Stimulated activated CD4-positive, alpha-beta T cell treated with anti-CD3 and anti-CD28 coated beads, Interleukin-15, amount 100 ng/mL, for 1 hour (primary cell): ENCODE measurements at places on chromosomes 12 and 14.

GRCh38 chr12:128326406-128326805, 59.4 kb downstream of the TMEM132C start:
- DNase-seq = no peak

- DNase-seq = no peak
These were observed 262.5 kb downstream of the GXYLT1 start for GRCh38 chr12:41881891-41882805.

DNA sequence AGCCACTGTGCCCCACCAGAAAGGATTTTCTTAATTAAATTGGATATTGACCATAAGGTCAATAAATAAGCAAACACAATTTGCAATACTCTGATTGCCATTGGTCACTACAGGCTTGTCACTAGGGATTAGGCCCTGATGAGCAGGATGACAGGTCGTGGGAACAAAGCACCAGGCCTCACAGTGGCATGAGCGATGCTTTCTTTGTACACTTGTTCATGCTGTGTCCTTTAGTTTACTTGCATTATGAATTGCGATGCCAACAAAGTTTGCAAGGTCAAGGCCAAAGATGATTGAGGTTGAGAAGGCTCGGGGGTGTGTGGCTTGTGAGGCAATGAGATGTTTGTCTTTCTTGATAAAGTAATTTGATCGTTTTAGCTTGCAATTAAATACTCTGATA, 136.0 kb downstream of the TTC8 start:
- DNase-seq = no peak

DNA sequence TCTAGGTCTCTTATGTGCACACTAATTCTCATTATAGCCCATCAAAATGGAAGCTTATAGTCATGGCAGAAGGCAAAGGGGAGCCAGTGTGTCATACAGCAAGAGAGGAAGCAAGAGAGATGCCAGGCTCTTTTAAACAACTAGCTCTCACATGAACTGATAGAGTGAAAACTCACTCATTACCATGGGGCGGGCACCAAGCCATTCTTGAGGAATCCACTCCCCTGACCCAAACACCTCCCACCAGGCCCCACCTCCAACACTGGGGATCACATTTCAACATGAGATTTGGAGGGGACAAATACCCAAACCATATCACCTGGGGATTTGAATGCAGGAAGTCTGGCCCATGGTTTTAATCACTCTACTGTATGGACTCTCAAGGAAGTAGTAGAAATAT, 36.9 kb upstream of the CRACR2A start:
- DNase-seq = no peak

DNA sequence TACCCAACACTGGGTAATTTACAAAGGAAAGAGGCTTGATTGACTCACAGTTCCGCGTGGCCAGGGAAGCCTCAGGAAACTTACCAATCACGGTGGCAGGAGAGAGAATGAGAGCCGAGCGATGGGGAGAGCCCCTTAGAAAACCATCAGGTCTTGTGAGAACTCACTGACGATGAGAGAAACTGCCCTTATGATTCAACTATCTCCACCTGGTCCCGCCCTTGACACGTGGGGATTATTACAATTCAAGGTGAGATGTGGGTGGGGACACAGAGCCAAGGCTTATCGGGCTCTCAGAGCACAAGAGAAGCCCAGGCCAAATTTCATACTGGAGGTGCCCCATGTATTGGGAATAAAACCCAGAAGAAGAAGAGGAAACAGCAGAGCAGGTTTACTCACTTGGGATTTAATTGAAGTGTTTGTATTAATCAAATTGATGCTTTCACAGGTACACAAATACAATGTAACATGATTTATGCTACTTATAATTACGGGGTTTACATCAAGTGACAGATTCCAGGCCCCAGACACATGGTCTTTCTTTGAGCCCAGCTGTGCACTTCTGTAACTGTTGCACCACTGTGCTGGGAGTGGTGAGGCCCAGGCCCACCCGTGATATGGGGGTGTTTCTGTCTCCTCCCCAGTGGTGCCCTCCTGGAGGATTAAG, 8.2 kb upstream of the CCDC85C start:
- no peak for DNase-seq

DNA sequence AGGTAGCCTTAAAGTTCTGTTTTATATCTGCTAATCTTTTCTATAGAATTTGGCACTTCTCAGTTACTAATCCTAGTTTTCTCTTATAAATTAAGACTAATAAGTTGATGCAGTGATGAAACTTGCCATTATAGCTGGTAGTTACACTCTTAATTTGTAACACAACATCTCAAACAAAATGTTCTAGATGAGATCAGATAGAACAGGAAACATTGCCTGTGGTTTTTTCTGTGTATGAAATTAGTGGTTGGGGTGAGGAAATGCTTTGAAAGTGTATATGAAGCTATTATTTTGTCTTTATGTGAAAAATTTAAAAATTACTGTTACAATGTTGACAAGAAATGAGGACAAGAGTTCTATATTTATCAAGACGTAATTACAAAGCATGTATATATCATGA, 91.9 kb downstream of the PCNX1 start:
- no peak for DNase-seq

DNA sequence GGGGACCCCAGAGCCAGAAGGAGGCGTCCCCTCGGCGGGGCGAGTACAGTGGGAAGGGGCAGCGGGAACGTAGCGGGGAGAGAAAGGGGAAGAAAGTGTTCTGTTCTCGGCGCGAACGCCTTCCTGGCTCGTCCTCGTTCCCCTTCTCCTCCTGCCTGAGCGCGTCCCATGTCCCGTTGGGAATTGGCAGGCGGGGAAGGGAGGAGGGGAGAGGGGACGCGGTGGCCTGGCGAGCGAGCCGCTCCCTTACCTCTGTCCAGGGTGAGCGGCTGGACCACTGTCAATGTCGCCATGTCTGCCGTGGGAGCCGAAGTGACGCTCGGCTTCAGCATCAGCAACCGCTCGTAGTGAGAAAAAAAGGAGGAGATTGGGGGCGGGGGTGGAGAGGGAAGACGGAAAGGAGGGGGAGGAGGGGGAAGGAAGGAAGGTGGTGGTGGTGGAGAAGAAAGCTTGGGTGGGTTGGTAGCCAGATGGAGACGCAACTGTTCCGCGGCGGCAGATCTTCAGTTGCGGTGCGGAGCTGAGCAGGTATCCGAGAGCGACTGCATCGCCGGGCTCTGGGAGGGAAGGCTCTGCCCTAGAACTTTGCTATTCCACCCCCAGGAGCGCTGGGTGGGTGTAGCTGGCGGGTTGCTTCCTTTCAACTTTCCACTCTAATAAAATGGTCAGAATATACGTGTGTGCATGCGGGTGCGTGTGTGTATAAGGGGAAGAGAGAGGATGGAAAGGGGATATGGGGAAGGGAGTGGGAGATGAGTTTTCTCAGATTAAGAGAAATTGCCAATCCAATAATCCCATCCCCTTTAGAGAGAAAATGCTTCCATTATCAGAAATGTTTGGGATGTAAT, at the start of gene LIN7A:
Gene LIN7A (minus strand): TSS at position 544 of the 848 bp plus-strand sequence. CDS start 212 bp downstream, at position 332.
- DNase-seq = no peak

GRCh38 chr12:79441534-79441933, 249.2 kb downstream of the PAWR start:
- no peak for DNase-seq

- no peak for DNase-seq
These were observed 890 bp downstream of the SPTLC2 start for GRCh38 chr14:77615361-77616132.

- peak; percentile 94 for DNase-seq
These were observed at the start of gene CCT2 for GRCh38 chr12:69585189-69586062. Gene CCT2 (plus strand): TSS chr12:69585459. CDS start chr12:69585522, 63 bp downstream.

- DNase-seq = no peak
These were observed 67.7 kb downstream of the EPS8 start for GRCh38 chr12:15721316-15722115.

DNA sequence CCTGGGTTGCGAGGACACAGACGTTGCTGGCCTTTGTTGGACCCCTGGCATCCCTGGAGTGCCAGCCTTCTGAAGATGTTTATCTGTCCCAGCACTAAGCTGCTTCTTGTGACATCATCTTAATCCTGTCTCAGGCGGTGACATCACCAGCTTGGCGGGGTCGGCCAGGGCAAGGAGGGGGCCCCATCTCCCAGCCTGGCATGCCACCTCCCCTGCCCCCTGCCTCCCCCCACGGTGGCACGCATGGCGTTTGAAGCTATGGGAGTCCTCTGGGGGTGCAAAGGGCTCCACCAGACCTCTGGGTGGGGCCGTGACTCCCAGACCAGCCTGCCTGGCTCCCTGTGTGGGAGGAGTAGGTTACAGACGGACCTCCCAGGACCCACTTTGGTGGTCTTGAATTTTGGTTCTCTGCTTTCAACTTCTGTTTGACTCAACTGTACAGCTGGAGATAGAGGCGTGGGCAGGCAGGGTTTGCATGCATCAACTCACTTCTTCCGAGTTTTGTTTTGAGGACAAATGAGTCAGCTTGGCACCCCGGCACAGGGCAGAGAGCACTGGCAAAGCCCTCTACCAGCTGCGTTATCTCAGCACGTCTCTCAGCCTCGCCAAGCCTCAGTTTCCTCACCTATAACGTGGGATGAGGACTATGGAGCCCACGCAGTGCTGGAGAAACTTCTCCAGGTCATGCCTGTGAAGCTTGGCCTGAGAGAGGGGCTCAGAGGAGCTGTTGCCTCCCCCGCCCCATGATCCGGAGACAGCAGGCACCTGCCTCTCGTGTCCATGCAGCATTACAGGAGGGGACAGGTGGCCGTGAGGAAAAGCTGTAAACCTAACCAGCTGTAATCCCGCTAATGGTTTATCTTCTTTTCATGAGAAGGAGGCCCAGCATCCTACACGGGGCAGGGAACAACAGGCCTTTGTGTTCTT, 38.8 kb upstream of the EML1 start:
- DNase-seq = no peak

- no peak for DNase-seq
These were observed 32.4 kb upstream of the BEGAIN start for GRCh38 chr14:100619396-100620254.

DNA sequence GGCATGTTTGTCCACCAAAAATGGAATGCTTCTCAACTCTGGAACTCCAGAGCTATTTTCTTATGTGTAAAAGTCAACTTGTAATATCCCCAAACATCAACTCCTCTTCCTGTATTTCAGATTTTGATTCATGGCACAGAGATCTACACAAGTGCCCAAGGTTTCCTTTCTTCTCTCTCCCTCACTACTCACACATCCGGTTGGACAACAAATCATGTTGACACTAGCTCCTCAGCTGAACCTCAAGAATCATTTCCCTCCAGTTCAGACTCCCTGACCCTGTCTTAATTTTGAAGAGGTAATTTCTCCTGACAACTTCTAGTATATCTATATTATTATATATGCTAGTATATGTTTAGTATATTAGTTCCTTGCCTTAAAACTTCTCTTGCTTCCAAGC, 485.4 kb upstream of the CCDC196 start:
- no peak for DNase-seq

- DNase-seq = no peak
These were observed 47.7 kb downstream of the CIT start for GRCh38 chr12:119829439-119829838.

GRCh38 chr12:113471619-113472171, at the start of gene LHX5:
Gene LHX5 (minus strand): TSS chr12:113471871. CDS start chr12:113471498, 373 bp downstream.
- DNase-seq = no peak

DNA sequence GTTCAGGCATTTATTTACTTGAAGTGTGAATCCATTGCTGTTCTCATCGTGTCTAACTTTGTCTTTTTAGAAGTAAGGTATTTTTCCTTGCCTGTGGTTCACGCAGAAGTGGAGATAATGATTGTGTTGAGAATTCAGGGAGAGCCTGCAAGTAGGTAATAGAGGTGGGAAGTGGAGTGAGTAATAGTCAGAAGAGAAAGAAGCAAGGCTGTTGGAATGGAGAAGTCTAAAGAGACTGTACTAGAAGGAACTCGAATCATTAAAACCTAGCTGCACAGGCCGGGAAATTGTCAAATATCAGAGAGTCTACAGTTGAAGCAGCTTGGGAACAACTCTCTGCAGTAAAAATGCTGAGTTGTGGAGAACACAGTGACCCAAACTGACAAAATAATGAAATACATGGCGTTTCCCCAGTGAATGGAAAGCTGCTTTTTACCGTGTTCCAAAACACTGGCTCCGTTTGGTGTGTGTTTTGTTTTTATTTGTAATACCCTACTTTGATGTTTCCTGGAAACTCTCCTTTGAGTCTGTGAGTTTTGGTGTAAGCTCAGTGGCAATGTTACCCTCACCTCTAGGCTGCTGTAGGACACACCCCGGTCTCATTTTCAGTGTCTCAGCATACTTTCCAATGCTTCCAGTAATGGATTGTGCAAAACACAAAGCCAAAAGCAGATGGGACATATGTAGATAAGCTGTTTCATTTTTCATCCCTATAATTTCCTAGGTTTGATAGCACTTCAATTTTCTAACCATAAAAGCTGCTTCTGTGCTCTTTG, 146.6 kb downstream of the CRADD start:
- no peak for DNase-seq

GRCh38 chr12:69490920-69491643, 20.9 kb downstream of the FRS2 start:
- no peak for DNase-seq

- no peak for DNase-seq
These were observed 28.9 kb upstream of the PPM1A start for GRCh38 chr14:60220084-60220483.

DNA sequence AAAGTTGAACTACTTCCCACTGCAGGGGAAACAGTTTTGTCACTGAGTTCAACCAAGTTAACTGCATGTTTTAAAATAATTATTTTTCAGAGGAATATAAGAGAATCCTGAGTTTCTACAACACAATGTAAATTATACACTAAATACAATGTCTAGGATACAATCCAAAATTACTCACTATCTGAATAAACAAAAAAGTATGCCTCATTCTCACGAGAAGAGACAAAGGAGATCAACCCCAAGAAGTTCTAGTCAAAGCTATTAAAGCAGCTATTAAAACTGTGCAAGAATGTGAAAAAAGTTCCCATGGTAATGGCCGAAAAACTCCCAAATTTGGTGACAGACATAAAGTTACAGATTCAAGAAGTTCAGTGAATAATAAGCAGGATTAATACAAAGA, 8.8 kb upstream of the KCNK13 start:
- no peak for DNase-seq

GRCh38 chr14:24206260-24207103, 986 bp downstream of the TSSK4 start:
- no peak for DNase-seq

DNA sequence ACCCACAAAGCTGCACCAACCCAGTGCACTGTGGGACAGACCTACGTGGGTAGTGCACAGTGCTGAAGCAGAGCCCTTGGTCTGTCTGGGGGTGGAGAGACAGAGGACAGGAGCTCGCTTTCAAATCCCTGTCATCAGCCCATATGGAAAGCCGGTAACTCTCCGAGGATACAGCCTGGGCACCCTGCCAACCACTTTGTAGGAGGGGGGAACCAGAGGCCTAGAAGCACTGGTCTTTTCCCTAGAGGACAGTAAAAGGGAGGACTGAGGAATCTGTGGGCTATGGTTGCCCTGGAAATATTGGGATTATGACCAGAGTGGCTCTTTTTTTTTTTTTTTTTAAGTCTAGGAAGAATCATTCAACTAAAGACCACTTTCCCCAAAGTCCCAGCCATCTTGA, 74.3 kb downstream of the MAP3K9 start:
- DNase-seq = no peak

- DNase-seq = no peak
These were observed 313.1 kb upstream of the GARIN6 start for GRCh38 chr12:99334285-99335056.

DNA sequence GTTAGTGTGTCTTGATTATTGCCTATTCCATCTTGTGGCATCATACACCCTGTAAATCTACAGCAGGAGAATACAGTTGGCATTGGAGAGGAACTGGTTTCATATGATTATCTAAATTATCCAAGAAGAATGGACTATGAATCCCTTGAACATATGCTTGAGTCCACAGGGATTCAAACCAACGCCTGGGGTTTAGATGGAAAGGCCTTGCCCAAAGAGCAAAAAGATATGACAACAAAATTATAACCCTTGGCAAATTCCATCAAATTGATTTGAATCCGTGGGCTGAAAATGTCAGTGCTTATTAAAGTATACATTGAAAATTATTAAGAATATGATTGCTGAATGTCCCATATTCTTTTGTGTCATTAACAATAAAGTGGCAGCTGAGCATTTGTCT, 108.2 kb downstream of the PDE3A start:
- DNase-seq = no peak
